ENCODE measurements at places on chromosomes 2 and 18. TPM values are rescaled to one million over a fixed set of nuclear protein-coding genes. Genes with fewer than 3 reads are reported as not detected.

- no peak for DNase-seq
These were observed 1.7 kb downstream of the HNRNPLL start for GRCh38 chr2:38600921-38601455.

- DNase-seq, result peak; percentile 54
These were observed 148.8 kb upstream of the SRD5A2 start for GRCh38 chr2:31729442-31730092.

FSHR gene
- total RNA-seq, result not detected

FANCL gene
- 34.5 TPM for total RNA-seq

- DNase-seq, result no peak
These were observed 103.1 kb downstream of the PPP1R1C start for GRCh38 chr2:182088681-182089320.

Data from HCT116 (cell line).